ENCODE measurements at places on chromosomes 3 and 15.
A peak's percentile ranks its signal among the peaks of the same experiment; 100 is the strongest.

DNA sequence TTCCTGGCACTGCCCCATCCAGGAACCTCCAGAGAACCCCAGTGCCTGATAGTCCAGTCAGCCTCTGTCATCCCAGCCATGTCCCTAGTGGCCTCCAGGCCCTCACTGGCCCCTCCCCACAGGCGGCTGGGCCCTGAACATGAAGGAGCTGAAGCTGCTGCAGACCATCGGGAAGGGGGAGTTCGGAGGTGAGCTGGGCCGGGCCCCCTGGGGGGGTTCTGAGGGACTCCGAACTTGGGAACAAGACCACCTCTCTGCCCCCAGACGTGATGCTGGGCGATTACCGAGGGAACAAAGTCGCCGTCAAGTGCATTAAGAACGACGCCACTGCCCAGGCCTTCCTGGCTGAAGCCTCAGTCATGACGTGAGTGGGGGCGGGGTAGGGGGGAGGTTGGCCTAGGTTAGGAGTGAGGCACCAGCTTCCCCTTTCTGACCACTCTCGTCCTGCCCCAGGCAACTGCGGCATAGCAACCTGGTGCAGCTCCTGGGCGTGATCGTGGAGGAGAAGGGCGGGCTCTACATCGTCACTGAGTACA, 12.0 kb upstream of the LMAN1L start:
- no peak for DNase-seq
- peaks cover 13% of the 10 kb centered on the region for H3K4me1 ChIP-seq
- no peak overlapping the region for H3K27ac ChIP-seq
- peaks cover 41% of the 10 kb centered on the region for H3K36me3 ChIP-seq
- no peak overlapping the region for H3K4me3 ChIP-seq

DNA sequence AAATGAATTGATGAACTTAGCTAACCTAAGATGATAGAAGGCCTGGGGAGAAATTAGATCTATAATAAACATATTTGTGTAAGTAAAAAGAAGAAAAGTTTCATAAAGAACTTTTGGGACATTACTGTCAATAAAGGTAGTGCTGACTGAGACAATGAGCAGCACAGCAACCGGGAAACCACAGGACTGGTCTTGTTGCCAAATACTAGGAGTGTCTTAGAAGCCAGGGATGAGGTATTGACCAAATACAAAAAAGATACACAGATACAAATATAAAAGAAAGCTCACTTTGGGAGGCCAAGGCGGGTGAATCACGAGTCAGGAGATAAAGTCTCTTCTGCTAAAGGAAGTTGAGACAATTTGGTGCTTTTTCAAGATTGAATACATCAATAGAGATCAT, 362.4 kb upstream of the ZNF385D start:
- H3K27me3 ChIP-seq = no peaks in the 10 kb centered on the region
- no peak for DNase-seq
- no peaks in the 10 kb centered on the region for H3K4me1 ChIP-seq
- no peak overlapping the region for H3K27ac ChIP-seq

GRCh38 chr3:170692720-170693119, 106.8 kb upstream of the SLC7A14 start:
- no peak overlapping the region for H3K4me3 ChIP-seq
- H3K27ac ChIP-seq = no peak overlapping the region
- H3K27me3 ChIP-seq = peaks cover 6% of the 10 kb centered on the region
- no peak for DNase-seq
- H3K36me3 ChIP-seq = no peaks in the 10 kb centered on the region

DNA sequence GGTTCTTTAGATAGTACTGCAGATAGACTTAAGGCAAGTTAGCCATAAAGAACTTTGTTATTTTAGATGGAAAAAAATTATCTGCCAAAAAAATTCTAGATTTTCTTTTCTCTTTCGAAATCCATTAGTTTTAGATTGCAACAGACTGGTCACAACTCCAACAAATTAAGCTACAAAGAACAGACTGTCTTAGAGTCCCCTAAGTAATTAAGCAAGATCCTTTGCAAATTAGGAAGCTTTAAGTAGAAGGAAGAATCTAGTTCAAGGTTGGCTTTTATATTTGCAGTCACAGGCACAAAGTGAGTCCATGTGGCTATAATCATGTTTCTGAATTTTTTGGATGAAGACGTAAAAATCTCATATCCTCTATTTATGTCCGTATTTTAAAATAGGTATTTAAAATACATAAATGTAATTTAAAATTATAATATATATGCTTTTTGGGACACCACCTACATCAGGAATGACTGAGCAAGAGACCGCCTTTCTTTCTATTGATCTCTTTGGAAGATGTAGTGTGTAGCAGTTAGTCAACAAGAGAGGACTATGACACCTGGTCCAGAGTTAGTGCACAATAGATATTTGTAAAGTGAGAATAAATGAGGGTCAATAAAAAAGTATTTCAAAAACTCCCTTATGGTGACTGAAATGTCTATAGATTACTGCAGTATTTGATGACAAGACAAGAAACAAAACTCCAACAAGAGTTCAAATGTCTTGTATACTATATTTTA, 34.4 kb downstream of the TMEM45A start:
- no peak overlapping the region for H3K27ac ChIP-seq
- no peaks in the 10 kb centered on the region for H3K27me3 ChIP-seq
- no peak for DNase-seq
- H3K36me3 ChIP-seq = peaks cover 9% of the 10 kb centered on the region

DNA sequence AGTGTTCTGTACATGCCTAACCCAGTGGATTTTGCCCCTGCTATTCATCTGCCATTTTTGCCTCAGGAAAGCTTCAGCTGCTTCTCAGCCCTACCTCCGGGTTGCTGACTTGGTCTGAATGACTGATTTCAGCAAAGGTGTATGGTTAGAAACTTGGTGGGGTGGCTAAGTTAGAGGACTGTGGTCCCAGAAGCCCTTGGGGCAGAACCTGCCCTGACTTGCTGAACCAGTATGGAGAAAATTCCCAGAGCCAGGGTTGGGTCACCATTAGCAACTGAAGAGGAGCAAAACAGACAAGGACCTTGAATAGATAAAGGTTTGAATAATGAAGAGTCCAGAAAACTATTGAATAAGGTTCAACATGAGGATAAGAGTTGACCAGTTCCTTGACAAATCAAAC, 6.1 kb upstream of the WWTR1 start:
- H3K4me1 ChIP-seq = peaks cover 45% of the 10 kb centered on the region
- no peak for DNase-seq
- no peak overlapping the region for H3K4me3 ChIP-seq

- DNase-seq = no peak
- no peaks in the 10 kb centered on the region for H3K4me1 ChIP-seq
- H3K36me3 ChIP-seq = 0 out of 3 replicates have a peak, but pooled peaks cover 5% of the 10 kb centered on the region
- H3K27me3 ChIP-seq = no peaks in the 10 kb centered on the region
Observed at GRCh38 chr3:71095511-71096291, 487.8 kb downstream of the FOXP1 start.

- no peaks in the 10 kb centered on the region for H3K36me3 ChIP-seq
- no peak for DNase-seq
- H3K4me3 ChIP-seq = no peak overlapping the region
Observed at GRCh38 chr15:69742361-69742760, 289.7 kb downstream of the RPLP1 start.

- H3K27me3 ChIP-seq = no peaks in the 10 kb centered on the region
- no peak overlapping the region for H3K27ac ChIP-seq
- DNase-seq = no peak
- no peaks in the 10 kb centered on the region for H3K36me3 ChIP-seq
Observed at GRCh38 chr3:13424141-13424844, 4.2 kb upstream of the NUP210 start.

DNA sequence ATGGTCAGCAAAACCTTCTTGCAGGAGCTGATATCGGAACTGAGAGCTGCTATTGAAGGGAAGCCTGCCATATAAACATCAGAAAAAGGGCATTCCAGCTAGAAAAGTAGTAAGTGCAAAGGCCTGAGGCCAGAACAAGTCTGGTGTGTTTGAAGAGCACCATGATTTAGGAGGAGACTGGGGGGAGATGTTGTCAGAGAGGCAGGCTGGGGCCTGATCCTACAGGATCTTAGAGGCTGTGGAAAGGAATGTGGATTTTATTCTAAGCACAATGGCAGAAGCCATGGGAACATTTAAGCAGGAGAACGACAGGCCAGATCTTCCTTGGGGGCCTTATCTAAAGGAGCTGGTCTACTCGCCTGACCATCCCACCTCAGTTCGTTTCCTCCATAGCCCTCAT, 5.1 kb upstream of the MUC13 start:
- H3K27me3 ChIP-seq = no peaks in the 10 kb centered on the region
- DNase-seq = no peak
- H3K4me3 ChIP-seq = no peak overlapping the region
- H3K4me1 ChIP-seq = peaks cover 18% of the 10 kb centered on the region
- no peaks in the 10 kb centered on the region for H3K36me3 ChIP-seq

DNA sequence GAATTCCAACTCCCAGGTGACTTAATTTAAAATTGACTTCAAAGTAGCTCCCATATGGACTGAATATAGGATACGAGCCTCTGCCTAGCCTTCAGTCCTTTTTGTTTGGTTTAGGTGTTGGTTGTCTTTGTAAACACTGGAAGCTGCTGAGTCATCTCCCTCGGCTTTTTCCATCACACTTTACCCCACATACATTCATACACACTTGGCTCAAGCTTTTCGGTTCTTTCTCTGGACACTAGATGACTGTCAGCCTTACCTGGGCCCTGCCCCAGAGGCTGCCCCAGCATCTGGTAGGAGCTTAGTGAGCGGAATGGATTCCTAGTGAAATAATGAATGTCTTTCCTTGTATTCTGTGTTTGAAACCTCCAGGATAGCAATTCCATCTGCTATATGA, 201.5 kb upstream of the IL12A start:
- H3K27ac ChIP-seq = peak overlapping the region; percentile 72
- no peak overlapping the region for H3K4me3 ChIP-seq
- H3K27me3 ChIP-seq = no peaks in the 10 kb centered on the region
